ENCODE measurements at places on chromosomes 12 and 14.

DNA sequence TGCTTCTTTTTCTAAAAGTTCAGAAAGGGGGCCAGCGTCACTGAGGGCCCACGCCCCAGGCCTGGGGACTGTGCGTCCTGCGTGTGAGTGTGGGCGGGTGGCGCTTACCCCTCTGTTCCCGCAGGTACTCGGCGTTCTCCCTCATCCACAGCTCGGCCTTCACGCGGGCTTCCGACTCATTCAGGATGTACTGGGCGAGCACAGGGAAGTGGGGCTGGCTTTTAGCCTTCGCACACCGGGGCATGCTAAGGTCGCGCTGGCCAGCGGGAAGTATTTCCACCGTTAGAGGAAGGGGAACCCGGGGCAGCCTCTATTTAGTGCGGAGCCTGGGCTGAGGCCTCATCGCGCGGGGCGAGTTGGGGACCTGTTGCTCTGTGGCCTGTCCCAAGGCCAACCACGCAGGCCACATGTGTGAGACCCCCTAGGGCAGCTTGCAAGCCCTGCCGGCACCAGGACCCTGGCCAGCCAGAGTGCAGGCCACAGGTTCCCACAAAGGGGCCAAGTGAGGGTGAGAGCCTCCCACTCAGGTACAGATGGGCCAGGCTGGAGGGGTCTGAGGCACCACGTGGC is 29.2 kb upstream of the BTBD6 start:
- no peaks in the 10 kb centered on the region for H3K4me1 ChIP-seq
- no peaks in the 10 kb centered on the region for H3K27me3 ChIP-seq
- DNase-seq, result no peak

- H3K27me3 ChIP-seq, result no peaks in the 10 kb centered on the region
- no peak for DNase-seq
- H3K4me3 ChIP-seq, result no peak overlapping the region
- no peaks in the 10 kb centered on the region for H3K36me3 ChIP-seq
- no peaks in the 10 kb centered on the region for H3K4me1 ChIP-seq
- no peak overlapping the region for H3K27ac ChIP-seq
These were observed 1107.4 kb upstream of the SEL1L start for GRCh38 chr14:82641050-82641540.

DNA sequence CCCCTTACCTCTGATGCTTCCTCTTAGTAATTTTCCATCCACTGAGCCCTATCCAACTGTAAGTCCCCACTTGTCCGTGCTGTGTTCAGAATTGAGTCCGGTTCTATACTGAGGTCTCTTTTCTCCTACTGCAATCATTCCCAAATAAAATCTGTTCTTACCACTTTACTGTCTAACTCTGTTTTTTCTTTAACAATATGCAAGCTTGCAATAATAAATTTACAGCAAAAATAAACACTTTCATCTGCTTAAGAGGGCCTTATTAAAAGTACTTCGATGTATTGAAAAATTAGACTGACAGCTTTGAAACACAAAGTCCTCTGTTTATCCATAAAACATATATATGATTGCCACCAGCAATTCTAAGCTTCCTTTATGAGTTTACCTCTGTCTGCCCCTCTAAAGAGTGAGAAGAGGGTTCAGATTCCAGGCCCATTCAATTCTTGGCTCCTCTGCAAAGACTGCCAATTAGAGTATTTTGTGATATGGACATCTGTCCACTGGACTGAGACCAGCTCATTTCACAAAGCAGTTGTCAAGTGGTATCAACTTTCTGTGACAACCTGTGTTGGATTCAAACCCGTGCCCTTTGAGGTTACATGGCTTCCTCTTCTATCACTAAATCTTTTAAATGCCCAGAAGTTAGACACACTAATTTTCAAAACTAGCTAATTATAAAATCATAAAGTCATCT is 39.9 kb upstream of the G2E3 start:
- H3K27ac ChIP-seq, result no peak overlapping the region
- peaks cover 6% of the 10 kb centered on the region for H3K27me3 ChIP-seq
- no peak overlapping the region for H3K4me3 ChIP-seq
- DNase-seq, result no peak
- no peaks in the 10 kb centered on the region for H3K36me3 ChIP-seq

- no peak overlapping the region for H3K27ac ChIP-seq
- peaks cover 11% of the 10 kb centered on the region for H3K4me1 ChIP-seq
- peaks cover 50% of the 10 kb centered on the region for H3K36me3 ChIP-seq
- H3K4me3 ChIP-seq, result no peak overlapping the region
- H3K27me3 ChIP-seq, result no peaks in the 10 kb centered on the region
These were observed 22.8 kb downstream of the ATF1 start for GRCh38 chr12:50786498-50787231.

DNA sequence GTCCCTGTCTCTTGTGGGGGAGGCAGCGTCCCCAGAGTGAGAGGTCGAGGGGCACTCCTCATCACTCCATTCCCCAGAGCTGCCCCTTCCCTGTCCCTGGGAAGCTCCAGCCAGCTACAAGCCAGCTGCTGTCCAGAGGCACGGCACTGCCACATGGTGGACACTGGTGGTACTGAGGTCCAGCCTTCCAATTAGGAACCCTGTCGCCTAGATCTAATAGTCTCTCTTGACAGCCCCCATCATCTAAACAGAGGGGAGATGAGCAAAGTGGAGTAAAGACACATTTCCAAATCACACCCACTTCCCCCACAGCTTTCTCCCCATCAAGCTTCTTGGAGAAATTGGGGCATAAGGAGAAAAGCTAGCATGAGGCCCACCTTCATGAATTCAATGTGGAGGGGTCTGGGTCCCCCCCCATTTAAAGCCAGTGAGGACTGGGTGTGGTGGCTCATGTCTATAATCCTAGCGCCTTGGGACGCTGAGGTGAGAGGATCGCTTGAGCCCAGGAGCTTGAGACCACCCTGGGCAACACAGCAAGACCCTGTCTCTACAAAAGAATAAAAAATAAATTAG is 2.1 kb upstream of the INHBE start:
- H3K4me1 ChIP-seq, result peaks cover 11% of the 10 kb centered on the region
- peak; percentile 59 for DNase-seq
- no peak overlapping the region for H3K4me3 ChIP-seq
- no peaks in the 10 kb centered on the region for H3K36me3 ChIP-seq

- peaks cover 8% of the 10 kb centered on the region for H3K4me1 ChIP-seq
- DNase-seq, result no peak
- H3K36me3 ChIP-seq, result no peaks in the 10 kb centered on the region
- H3K27ac ChIP-seq, result no peak overlapping the region
- H3K27me3 ChIP-seq, result peaks cover 25% of the 10 kb centered on the region
These were observed 8.5 kb upstream of the FGF23 start for GRCh38 chr12:4388032-4388431.

DNA sequence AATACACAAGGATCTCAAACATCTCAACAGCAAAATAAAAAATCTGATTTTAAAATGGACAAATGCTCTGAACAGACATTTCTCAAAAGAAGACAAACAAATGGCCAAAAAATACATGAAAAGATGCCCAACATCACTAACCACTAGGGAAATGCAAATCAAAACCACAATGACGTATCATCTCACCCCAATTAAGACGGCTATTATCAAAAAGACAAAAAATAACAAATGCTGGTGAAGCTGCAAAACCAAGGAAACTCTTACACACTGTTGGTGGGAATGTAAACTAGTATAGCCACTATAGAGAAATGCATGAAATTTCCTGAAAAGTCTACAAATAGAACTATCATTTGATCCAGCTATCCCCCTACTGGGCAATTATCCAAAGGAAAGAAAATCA is 145.0 kb downstream of the BTG1 start:
- peaks cover 12% of the 10 kb centered on the region for H3K4me1 ChIP-seq
- no peak overlapping the region for H3K4me3 ChIP-seq
- H3K36me3 ChIP-seq, result peaks cover 15% of the 10 kb centered on the region
- H3K27ac ChIP-seq, result no peak overlapping the region
- DNase-seq, result no peak

GRCh38 chr14:95508377-95508776 is 8.1 kb downstream of the SYNE3 start:
- no peak overlapping the region for H3K4me3 ChIP-seq
- peaks cover 65% of the 10 kb centered on the region for H3K36me3 ChIP-seq
- DNase-seq, result no peak
- H3K4me1 ChIP-seq, result peaks cover 74% of the 10 kb centered on the region
- peak overlapping the region; percentile 67 for H3K27ac ChIP-seq

Measured in activated CD4-positive, alpha-beta T cell treated with anti-CD3 and anti-CD28 coated beads, Interleukin-2, amount 10 ng/mL, durations not matched to agents 7 days and 5 days (primary cell).